Cerebellum (tissue), 4 donors: ENCODE measurements at places on chromosomes 1 and 21. TPM values are rescaled to one million over a fixed set of nuclear protein-coding genes. Genes with fewer than 3 reads are reported as not detected.

Gene LRRC71
- total RNA-seq: 0.64 TPM

DNA sequence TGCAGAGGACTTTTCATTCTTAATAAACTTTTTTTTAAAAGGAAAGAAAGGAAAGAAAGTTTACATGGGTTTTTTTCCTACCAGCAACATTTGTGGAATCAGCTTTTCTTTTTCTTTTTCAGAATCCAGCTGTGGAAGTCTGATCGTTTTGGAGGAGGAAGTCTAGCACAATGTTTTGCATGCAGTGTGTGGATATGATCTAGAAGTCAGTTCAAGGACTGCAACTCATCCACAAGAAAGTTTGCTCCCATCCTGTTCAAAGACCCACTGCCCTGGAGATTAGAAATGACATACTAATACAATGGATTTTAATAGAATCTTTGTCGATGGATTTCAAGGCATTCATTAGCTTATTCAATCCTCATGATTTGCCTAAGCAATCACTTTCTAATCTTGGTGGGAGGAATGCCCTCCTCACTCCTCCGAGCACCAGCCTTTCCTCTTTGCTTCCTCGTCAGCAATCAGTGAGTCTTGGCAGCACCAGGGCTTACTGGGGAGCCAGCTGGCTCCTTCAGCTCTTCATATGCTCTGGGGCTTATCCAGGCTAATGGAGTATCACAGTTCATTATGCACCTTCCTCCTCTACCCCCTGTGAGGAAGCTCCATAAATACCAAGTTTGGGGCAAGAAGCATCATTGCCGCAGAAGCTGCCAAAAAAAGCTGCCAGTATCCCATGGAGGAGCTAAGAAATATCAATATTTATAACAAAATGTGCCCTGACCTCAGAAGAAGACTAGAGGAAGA is 392.3 kb upstream of the PKN2 start:
- DNase-seq: peak; percentile 17

DNA sequence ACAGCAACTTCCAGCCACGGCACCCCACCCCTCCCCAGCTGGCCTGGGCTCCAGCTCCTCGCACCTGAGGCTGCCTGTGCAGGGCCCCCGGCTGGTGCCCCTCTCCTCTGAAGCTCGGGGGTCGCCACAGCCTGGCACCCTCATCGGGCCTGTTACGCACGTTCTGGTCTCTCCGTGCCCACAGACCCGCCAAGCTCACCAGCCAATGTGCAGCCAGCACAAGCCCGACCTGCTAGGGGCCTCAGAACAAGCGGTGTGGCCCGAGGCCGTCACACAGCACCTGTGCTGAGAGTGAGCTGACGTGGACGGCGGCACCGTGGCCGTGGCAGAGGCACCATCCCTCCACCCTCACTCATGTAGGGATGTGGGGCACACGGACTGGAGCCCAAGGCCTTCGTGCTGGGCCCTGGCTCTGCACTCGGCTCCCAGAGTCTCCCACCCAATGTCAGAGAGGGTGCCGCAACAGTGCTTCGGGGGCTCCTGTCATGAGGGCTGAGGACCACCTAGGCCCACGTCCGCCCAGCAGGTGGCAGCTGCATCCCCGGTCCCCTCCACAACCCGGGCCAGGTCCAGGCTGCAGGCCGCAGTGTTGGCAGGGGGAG is 4.4 kb upstream of the SAMD11 start:
- no peak for DNase-seq

GRCh38 chr21:39637197-39637970 is 24.6 kb downstream of the B3GALT5 start:
- DNase-seq: no peak

DNA sequence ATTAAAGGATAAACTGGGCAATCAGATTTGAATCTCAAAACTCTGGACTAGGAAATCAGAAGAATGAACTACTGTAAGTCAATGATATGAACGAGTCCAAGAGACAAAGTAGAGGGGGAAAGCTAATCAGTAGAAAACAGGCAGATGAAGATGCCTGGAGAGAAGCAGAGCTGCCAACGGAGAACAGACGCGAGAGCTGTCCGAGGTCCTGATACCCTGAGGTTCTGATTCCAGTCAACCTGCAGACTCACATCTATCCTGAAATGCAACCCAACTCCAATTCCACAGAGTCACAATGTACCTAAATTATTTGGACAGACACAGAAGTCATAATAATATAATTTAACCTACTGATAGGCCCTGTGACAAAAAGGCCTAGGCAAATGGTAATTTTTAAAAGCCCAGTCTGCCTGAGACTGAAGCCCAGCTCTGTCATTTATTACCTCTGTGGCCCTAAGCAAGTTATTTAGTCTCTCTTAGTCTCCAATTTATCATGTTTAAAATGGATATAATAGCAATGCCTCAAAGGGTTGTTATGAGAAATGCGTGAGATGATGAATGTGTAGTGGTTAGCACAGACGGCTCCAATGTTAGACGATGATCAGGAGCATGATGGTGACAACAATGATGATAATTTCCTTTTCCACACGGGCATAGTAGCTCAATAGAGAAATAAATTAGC is 33.4 kb downstream of the RGS7 start:
- peak; percentile 28 for DNase-seq

DNA sequence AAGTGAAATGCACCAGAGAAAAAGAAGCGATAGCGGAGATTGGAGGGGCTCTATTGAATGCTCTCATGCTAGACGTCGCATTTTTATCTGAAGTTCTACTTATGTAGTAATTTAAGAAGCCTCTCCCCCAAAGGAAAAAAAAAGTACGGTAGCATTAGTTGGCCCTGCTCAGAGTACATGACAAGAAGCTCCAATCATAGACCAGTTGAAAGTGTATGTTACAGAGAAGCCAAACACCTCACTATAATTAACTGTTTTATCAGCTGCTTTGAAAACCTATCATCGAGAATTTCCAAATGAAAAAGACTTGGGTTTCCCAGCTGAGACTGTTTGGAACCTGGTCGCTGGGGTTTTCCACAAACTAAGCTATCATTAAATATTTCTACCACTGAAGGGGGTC is 19.6 kb upstream of the OVAAL start:
- no peak for DNase-seq

- DNase-seq: no peak
These were observed 1.3 kb downstream of the SLC9C2 start for GRCh38 chr1:173601588-173601987.

DNA sequence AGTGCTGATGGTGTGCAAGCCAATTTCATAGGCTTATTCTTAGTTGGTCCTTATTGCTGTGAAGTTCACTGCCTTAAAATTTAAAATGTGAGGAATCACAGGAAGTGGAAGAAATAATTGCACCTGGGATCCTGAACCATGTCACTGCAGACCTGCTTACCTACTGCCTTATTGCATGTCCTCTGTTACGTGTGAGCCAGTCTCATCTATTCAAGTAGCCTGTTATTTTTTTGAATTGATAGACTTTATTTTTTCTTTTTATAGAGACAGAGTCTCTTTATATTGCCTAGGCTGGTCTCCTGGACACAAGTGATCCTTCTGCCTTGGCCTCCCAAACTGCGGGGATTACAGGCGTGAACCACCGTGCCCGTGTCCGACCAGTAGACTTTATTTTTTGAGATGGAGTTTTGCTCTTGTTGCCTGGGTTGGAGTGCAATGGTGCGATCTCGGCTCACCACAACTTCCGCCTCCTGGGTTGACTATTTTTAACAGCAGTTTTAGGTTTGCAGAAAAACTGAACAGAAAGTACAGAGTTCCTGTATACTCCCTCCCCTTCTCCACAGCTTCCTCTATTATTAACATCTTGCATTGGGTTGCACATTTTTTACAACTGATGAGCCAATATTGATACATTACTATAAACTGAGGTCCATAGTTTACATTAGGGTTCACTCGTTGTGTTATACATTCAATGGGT is 14.0 kb upstream of the DISC1 start:
- DNase-seq: no peak
